ENCODE measurements at places on chromosomes 3 and 15.
A peak's percentile ranks its signal among the peaks of the same experiment; 100 is the strongest.

GRCh38 chr3:9550999-9551398 is 2.6 kb downstream of the LHFPL4 start:
- no peak for DNase-seq

GRCh38 chr3:8856721-8857120 is 87.3 kb upstream of the OXTR start:
- no peak for DNase-seq

- no peak for DNase-seq
Measured at GRCh38 chr3:28053759-28054158, 187.7 kb upstream of the CMC1 start.

GRCh38 chr3:69231929-69232440 is 109.6 kb upstream of the LMOD3 start:
- no peak for DNase-seq

DNA sequence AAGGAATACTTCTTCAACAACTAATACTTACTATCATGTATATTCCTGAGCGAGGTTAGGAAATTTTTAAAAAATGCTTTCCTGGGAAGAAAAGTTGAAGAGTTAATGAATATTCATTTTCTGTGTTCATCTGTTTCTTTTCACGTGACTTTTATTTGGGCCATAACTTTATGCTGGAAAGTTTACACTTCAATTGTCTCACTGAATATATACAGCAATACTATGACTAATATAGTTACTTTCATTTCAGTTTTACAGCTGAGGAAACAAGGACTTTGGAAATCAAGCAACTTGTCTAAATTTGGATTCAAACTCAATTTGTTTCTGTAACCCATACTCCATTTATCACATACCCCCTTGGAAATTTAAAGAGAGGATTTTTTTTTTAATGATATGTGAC is 894.2 kb downstream of the ROBO1 start:
- DNase-seq, result no peak

DNA sequence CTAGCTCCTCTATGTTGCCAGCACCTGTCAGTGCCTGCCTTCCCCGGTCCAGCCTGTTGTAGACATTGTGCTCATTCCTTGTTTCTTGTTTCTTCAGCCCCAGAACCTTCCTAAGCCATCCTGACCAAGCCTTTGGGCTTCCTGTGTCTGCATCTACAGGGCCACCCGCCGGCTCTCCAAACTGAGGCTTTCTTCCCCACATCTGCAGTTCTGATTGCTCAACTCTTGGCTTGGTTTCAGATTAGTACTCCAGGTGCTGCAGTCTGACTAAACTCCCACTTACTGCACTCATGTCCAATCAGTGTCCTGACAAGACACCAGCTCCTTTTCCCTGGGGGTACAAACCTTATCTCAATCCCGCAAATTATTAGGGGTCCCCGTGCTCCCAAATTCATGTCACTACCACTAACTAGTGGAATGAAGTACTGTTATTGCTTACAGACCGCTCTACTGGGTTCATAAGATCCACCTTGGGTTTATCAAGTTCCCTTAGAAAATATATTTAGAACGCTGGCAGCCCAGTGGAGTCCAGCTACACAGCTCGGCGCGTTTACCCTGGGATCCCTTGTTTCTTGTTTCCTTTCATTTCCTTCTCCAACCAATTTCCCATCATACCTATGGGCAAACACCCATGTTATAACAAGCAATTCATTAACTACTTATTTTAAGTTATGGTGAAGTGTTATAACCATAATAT is 114.2 kb upstream of the TJP1 start:
- DNase-seq, result no peak

GRCh38 chr15:64742921-64743320 is 32.5 kb downstream of the RBPMS2 start:
- no peak for DNase-seq

DNA sequence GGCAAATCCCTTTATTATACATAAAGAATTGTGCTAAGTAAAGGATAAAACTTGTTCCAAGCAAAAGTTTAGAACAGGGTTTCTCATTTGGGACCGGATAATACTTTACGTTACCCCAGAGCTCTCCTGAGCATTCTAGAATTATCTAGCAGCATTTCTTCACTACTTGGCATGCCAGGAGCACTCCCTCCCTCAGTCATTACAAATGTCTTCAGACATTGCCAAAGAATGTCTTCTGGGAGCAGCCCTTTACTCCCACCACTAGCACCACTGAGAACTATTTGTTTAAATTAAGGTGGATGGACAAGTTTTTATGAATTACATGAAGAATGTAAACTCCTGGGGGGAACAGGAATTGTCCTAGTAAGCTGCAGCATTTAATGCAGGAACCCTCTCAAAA is 516.4 kb downstream of the GBE1 start:
- no peak for DNase-seq

GRCh38 chr3:119362940-119363725 is 69.0 kb downstream of the ARHGAP31 start:
- DNase-seq, result no peak

- DNase-seq, result no peak
Measured at GRCh38 chr3:17111586-17111985, 226.8 kb downstream of the PLCL2 start.

GRCh38 chr3:196081834-196082618 is at the start of gene TFRC:
Gene TFRC (minus strand): TSS chr3:196082090. CDS start chr3:196077099, 4,991 bp downstream.
- DNase-seq, result peak; percentile 90

DNA sequence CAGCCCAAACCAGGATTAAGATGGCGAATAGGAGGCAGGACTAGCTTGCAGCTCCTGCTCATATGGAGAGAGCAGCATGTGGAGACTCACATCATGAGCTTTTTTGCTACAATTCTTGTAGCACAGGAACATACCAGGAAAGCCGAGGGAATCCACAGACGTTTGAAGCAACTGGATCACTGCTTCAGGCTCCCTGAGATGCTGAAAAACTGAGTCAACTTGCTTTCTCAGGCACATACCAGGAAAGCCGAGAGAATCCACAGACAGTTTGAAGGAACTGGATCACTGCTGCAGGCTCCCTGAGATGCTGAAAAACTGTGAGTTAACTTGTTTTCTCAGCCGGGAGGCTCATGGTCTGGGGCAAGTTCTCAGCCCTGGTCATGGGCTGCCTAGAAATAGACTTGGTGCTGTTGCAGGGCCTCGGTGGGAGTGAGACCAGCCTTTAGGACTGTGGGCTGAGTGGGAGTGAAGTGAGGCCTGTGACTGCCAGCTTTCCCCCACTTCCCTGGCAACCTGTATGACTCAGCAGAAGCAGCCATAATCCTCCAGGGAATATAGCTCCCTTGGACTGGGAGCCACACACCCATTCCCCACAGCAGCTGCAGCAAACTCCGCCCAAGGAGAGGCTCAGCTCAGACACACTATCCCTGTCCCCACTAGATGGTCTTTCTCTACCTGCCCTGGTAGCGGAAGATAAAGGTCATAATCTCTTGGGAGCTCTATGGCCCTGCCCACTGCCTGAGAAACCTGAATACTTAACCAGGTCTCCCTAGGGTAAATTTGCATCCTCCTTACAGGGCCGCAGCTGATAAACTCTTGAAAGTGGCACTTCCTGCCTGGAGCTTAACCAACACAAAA is 51.9 kb upstream of the PFN2 start:
- no peak for DNase-seq

- no peak for DNase-seq
Measured at GRCh38 chr15:90718232-90718631, 1.1 kb downstream of the BLM start.

Data from hippocampal formation (tissue), 2 donors.